ENCODE measurements at places on chromosomes 5 and 9.

DNA sequence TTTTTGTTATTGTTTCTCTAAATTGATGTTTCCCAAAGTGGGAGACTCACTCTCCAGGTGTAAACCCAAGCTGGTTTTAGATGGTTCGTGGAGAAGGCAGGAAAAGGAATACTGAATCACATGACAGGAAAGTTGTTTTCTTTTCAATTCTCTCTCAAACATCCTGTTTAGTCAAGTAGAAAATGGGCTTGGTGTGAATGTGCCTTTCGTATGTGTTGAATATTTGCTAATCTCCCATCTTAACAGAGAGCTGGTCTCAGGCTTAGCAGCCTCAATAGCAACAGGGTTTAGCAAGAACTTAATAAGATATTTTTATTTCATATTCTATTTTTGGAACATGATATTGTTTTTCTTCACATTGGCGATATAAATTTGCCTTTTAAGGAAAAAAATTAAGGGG lies 119.7 kb downstream of the INSYN2B start:
- DNase-seq: no peak

DNA sequence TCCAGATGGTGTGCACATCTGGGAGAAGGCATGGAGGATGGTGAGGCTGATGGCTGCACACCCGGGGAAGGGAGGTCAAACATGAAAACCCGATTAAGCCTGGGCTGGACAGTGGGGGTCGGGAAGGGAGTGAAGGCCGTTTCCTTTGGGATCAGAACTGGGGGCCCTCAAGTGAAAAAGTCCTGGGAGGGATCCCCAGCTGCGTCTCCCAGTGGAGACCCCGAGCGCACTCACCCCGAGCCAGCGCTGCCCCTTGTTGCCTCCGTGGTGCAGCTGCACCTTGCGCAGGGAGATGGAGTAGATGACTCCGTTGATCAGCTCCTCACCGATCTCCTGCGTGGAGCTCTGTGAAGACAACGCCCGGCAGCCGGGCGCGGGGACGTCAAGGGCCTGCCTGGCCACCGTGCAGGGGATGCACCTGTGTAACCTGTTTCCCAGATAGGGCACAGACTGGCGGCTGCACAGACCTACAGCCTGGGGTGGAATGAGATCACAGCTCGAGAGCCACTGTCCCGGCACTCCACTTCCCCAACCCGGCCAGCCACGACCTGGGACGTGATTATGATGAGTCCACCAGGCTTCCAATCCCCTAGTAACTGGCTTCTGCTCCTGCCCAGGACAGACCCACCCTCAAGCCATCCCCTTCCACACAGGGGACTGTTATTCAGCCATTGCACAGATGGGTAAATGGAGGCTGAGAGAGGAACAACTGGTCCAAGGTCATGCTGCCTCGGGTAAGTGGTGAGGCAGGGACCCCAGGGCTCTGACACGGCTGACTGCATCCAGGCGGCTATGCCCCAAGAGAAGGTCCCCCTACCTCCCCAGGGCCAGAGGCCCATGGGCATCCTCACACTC lies 9.0 kb downstream of the RALGDS start:
- no peak for DNase-seq

GRCh38 chr9:111276431-111277128 lies 53.4 kb downstream of the OR2K2 start:
- no peak for DNase-seq

GRCh38 chr5:78738104-78738503 lies 89.5 kb upstream of the LHFPL2 start:
- no peak for DNase-seq

- DNase-seq: no peak
These were observed 12.4 kb upstream of the PTGDS start for GRCh38 chr9:136964833-136965422.

- DNase-seq: peak; percentile 43
These were observed 2.3 kb downstream of the UHRF2 start for GRCh38 chr9:6415266-6415665.

GRCh38 chr9:13215791-13216554 lies 63.5 kb downstream of the MPDZ start:
- no peak for DNase-seq

- DNase-seq: no peak
These were observed 40.6 kb downstream of the PHAX start for GRCh38 chr5:126641387-126641786.

- DNase-seq: no peak
These were observed 182.5 kb downstream of the TTLL11 start for GRCh38 chr9:121910491-121911040.

GRCh38 chr9:136670576-136671253 lies 8.0 kb downstream of the EGFL7 start:
- no peak for DNase-seq

DNA sequence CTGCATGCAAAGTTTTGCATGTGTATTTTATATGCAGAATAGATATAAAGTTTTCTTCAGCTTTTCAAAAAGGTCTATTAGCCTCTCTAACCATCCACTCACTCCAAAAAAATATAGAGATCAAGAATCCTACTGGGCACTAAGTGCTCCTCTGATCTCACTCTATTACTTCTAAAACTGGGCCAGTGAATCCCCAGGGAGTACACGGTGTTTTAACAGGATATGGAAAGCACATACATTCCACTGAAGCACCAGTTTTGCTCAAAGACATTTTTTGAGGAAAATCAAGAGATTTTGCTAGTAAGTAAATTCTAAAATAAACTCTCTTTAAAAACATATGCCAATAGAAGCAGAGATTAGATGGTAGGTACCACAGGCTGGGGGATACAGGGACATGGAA lies 95.2 kb downstream of the DEPDC1B start:
- no peak for DNase-seq

- no peak for DNase-seq
These were observed 4.7 kb upstream of the PSMB7 start for GRCh38 chr9:124419832-124420489.

GRCh38 chr9:4416467-4416866 lies 73.8 kb upstream of the SLC1A1 start:
- no peak for DNase-seq

DNA sequence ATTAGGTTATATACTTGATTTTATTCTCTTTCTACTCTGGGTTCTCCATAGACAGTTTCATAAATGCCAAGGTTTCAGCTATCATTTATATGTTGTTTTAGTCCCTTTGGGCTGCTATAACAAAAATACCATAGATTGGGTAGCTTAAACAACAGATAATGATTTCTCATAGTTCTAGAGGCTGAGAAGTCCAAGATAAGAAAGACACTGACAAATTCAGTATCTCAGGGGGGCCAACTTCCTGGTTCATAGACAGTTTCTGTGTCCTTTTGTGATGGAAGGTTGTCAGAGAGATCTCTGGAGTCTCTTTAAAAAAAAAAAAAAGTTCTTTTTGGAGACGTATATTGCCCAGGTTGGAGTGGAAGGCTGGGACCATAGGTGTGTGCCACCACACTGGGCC lies 113.3 kb downstream of the SCAMP1 start:
- no peak for DNase-seq

- peak; percentile 13 for DNase-seq
These were observed 66.1 kb upstream of the ADRA1B start for GRCh38 chr5:159850160-159850559.

- DNase-seq: no peak
These were observed 5.0 kb downstream of the STC2 start for GRCh38 chr5:173323106-173323798.

DNA sequence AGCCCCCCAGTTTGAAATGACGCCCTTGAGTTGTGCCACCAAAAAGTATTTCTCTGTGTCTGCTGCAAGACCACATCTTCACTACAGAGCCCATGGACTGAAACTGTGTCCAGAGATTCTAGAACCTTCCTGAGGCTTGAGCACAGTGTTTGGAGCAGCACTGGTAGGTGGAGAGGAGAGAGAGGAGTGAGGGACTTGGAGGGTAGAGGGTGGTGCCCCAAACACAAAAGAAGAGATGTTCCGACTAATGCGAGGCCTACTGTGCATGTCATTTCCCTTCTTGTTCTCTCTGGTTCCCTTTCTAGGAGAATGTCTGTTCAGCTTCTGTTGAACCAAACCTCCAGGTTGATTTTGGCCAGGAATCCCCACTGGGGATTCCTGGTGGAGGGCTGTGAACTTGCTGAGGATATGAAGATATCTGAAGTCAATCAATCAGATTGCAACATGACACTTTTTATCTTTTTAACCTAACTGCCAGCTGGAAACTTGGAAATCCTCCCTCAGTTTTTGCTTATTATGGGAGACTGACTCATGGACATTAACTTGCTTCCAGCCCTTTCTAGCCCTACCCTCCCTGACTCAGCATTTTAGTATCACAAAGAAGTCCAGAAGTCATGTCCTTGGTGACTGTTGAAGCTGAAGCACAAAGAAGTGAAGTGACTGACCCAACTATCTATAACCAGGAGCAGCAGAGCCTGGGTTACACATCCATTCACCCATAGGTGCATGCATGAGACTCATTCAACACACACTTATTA lies 154.5 kb downstream of the NR3C1 start:
- DNase-seq: peak; percentile 19

DNA sequence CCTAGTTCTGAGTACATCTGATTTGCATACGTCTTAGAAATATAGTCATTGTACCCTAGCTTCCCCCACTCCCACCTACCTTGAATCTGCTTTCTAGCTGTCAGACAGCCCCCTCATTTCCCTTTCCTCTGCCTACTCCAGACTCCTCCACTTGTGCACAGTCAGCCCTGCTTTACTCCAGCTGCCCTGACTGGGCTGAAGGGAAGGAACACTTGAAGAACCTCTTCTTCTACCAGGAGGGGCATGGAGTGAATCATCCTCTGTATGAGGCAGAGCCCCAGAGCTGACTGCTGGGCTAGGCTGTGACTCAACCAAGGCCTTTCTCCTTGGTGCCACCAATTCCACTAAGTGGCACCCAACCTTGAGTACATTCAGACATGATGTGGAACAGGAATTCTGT lies 18.1 kb upstream of the ZFR start:
- peak; percentile 71 for DNase-seq

DNA sequence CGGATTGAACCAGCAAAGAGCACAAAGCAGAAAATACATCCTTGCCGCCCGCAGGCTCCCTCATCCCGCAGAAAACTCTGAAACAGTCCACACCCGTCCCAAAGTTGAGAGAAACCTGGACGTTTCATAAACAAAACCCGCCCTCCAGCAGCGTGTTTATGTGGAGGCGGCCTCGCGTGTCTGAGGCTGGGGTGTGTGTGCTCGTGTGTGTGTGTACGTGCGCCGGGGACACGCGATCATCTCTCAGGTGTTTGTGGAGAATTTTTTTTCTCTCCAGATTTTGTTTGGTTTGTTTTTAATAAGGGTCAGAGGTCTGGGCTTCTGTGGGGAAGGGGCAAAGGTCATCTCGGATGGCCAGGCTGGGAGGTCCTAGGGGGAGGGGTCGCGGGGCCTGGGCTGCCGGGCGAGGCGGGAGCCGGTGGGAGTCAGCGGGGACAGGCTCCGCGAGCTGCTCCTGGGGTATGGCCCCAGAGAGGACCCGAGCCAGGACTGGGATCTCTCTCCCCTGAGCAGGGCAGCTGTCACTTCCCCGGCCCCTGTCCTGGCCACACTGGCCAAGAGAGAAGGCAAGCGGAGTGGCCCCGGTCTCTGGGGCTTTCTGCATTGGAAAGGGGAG lies 206.4 kb downstream of the C9orf50 start:
- peak; percentile 42 for DNase-seq

GRCh38 chr9:97848480-97849237 lies 4.4 kb upstream of the FOXE1 start:
- no peak for DNase-seq

- no peak for DNase-seq
These were observed 86.5 kb upstream of the LMX1B start for GRCh38 chr9:126527109-126527825.

GRCh38 chr5:53932351-53932750 lies 371.9 kb downstream of the NDUFS4 start:
- DNase-seq: no peak

DNA sequence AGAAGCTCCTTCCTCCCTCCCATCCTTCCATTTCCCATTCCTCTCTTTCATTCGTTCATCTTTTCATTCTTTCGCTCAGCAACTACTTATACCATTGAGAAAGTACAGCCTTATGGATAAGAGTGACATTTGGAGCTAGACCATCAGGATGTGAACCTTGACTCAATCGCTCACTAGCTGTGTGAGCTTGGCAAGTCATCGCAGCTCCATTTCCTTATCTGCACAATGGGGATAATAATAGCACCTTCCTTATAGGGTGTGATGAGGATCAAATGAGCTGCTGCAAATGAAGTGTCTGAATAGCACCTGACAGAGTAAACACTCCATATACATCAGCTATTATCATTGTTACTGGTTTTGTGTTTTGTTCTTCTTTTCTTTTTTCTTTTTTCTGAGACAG lies 28.1 kb upstream of the SYNPO start:
- DNase-seq: no peak

- DNase-seq: no peak
These were observed 46.5 kb downstream of the PIP5K1B start for GRCh38 chr9:68751556-68751955.

GRCh38 chr5:109192027-109192426 lies 217.7 kb downstream of the PJA2 start:
- no peak for DNase-seq

Data from RKO (cell line).